Activated CD4-positive, alpha-beta T cell treated with anti-CD3 and anti-CD28 coated beads for 4 hours (primary cell): ENCODE measurements at places on chromosomes 5 and 9.

DNA sequence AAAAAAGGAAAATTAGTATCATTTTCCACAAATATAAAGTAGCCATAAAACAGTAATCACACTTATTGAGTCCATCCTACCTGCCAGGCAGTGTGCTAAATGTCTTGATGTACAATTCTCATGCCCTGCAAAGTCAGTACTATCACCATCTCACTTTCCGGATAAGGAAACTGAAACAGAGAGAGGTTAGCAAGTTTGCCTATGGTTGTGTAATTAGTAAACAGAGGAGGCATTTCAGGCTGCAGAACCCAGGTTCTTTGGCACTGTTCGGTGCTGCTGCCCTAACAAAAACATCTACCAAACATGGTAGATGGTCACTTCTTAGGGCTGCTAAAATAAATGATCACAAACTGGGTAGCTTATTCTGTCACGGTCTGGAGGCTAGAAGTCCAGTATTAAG, 22.6 kb downstream of the PLAC8L1 start:
- DNase-seq = no peak

DNA sequence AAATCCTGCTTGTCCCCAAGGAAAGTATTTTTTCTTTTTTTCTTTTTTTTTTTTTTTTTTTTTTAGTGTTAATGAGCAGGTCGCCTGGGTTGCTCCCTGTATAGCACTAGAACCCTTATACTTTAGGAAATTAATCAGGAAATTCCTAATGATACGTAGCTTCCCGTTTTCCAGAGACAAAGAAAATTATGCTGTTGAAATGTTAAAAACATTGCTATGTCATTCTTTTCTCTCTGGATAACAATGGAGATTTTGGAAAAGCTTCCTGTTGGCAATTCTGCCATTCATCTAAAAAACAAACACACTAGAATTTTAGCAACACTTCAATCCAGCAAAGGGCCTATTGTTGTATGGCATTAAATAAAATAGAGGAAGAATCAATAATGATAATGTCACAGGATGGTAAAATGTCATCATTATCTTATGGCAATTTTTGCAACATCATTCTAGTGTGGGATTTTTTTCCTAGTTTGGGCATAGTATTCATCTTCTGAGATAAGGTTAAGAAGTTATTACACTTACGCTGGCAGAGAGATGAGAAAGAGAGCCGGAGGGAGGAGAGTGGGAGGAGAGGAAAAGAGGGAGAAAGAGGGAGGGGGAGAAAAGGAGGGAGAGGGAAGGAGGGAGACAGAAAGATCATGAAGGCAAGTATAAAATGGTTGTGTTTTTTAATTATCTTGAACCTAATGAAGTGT, 315.8 kb upstream of the PDE4D start:
- no peak for DNase-seq

- no peak for DNase-seq
Observed at GRCh38 chr5:167639273-167639672, 652.2 kb upstream of the WWC1 start.

- no peak for DNase-seq
Observed at GRCh38 chr5:137220523-137220927, 278.6 kb downstream of the SPOCK1 start.

GRCh38 chr9:116155698-116156039, 2.1 kb downstream of the PAPPA start:
- DNase-seq = no peak

DNA sequence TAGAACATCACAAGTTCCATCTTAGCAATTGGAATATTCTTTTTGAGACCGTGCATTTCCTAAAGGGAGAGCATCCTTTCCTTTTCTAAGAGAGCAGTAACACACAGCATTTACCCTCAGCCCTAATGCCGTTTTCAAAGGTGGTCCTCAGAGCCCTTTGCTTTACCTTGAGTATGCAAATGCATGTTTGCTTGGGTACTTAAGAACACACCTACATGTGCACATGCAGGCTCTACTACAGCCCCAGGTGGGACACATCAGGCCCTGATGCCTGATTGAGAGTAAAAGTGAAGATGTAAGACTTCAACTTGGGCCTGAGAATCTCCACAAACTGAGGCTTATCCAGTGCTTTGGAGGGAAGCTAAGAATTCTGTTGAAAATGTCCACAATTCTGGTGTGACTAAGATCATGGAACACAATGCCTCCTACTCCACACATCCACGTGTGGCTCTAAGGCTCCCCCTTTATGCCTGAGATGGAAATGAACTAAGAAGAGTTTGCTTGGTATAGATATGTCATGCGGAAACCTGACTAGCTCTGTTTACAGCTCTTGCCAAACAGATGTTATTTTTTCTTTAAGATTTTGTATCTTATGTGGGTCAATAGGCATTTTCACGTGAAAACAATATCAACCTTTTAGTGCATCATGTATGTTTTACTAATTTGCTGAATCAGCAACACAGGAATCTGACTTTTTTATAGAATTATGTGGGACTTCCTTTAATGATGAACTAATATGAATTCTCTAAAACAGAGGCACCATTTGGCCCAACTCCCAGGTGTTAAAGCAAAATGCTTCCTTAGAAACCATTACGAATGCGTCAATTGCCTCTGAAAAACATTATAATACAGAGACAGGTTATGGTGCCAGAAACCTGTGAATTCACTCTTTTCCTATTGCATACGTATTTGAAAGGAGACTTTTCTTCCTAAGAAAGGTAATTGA, 48.9 kb upstream of the SLC2A8 start:
- DNase-seq = no peak

DNA sequence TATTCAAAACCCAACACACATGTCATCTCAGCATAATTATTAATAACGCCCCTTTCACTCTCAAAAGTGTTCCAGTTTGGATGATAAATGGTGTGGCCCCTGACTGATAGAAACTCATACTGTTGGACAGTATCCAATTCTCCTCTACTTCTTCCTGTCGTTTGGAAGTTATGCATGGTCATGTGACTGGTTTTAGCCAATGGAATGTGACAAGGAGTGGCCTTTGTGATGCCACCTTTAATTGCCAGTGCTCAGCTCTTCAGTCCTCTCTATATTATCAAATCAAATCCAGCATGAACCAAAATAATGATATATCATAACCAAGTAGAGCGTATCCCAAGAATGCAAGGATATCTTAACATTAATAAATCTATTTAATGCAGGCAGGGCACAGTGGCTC, 117.8 kb upstream of the SPIN1 start:
- DNase-seq = no peak

- no peak for DNase-seq
Observed at GRCh38 chr9:69569738-69570451, 102.3 kb downstream of the APBA1 start.

GRCh38 chr9:38344566-38345324, 47.8 kb upstream of the ALDH1B1 start:
- DNase-seq = no peak

DNA sequence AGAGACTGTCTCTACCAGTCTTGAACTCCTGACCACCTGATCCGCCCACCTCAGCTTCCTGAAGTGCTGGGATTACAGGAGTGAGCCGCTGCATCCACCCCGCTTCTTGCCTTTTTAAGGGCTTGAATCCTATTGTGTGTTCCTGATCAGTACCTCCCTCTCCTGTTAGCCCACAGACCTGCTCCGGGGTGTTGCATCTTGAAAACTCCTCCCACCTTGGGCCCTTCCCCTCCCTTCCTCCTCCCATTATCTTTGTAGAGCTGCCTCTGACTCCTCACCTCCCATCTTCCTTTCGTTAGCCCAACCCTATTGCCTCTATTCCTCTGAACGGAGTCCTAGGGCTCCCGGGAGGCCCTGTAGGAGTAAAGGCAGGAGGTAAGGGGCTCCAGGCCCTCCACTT, 48.5 kb upstream of the NEK6 start:
- no peak for DNase-seq

DNA sequence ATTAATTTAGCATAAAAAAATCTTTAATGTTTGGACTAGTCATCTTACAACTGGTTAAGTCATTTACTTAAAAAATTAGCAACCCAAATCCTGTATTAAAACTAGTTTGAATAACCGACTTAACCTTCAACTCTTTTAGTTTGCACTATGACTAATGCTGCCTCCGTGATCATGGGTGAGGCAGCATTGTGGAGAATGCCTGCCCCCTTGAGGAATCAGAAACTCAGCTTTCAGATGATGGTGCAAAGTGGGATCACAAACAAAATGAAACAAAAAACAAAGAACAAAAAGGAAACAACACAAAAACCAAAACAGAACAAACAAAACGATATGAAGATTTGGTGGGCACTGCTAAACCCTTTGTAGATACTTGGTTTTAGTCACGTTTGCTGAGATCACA, 127.0 kb upstream of the PALM2AKAP2 start:
- no peak for DNase-seq

DNA sequence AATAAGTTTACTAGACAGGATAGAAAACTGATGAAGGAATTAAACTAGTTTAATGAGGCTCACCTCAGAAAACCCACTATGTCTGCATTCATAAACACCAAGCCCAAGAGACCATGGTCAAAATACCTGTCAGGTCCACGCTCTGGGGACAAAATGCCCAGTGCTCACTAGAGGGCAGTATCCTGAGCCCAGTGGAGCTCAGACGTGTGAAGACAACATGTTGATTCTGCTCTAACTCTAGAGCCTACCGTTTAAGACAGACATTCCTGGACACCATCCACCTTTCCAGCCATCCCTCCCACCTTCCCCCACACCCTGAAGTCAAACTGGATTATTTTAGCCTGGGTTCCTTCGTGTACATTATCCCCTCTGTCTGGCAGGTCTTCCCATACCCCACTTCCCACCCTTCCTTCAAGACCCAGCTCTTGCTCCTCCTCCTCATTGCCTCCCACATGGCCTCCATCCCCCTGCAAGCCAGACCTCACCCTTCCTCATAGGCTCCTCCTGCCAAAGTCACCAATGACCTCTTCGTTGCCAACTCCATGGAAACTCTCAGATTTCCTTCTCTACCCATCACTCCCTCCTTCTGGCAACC, 142.3 kb upstream of the FSTL4 start:
- DNase-seq = no peak

DNA sequence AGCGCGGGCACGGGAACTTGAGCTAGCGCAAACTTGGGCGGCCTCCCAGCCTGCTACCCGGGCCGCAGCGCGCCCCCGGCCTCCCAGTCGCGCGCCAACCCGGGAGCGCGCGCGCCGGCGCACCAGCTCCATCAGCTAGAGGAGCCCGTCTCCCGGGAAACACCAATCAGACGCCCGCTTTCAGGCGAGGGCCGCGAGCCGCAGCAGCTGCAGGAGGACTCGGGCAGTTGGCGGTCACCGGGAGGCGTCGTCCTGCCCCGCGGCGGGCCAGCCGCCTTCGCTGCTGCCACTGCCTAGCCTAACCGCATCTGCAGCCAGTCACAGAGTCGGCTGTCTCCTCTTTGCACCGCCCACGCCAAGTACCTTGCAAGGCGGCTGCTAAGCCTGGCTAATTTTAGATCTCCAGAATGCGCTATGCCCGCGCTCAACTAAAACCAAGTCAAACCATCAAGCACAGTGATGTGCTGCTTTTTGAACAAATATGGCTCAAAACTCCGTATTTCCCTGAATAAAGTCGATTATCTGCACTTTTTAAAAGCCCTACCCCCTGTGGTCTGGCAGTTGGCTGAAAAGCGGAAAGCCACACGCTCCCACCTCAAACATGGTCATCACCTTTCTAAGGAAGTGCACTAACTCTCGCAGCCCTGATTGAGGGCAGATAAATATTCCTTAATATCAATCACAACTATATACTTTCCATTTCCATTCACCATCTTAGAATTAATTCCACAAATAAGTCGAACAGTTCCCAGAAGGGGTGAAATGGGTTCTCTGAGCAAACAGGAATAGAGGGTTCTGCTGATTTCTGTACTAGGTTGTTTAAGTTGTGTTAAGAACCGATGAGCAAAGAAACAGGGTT, 221.8 kb downstream of the MEF2C start:
- no peak for DNase-seq

DNA sequence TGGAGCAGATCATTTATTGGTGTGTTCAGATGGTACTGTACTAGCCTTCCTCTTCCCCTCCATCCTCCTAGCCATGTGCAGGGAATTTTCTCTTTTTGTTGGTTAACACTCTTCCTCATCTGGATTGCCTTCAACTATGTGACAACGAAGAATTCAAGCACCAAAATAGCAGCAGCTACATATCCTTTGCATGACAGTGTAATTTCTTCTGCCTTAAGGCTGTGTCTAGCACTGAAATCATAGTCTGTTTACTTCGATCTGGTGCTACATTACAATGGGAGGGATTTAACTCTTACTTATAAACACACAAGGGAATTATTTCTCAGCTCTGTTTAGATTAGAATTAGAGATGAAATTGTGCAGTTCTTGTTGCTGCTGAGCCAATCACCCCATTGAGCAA, 260.4 kb downstream of the ARL15 start:
- DNase-seq = no peak

DNA sequence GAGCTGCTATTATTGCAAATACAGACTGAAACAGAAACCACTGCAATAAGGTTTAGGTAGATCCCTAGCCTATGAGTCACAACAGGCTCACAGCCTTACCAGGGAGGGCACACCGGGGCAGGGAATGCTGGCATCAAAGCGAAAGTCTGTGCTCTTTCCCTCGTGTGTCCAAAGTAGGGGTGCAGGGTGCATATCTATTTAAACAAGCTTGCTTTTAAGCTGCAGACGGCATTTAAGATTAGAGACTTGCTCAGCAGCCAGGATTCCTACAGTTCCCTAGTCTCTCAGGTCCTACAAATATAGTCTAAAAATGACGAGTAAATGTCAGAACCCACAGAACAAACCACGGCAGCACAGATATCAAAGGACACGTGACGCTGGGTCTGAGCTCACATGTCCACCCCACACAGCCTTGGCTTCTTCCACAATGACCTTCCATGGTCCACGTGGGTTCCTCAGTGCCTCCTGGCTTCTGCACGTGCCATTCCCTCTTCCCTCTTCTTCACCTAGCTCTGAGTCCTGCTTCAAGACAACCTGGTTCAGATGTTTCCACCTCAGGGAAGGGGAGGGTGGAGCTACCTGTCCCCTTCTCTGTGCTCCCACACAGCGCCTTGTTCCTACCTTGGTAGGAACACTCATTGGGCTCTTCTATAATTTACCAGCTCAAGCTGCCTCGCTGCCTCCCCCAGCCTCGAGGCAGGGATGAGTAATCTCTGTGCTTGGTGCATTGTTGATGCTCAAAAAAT, 193.2 kb downstream of the MAPKAP1 start:
- DNase-seq = no peak

- peak; percentile 34 for DNase-seq
Observed at GRCh38 chr5:131595088-131596033, 39.7 kb downstream of the RAPGEF6 start.

DNA sequence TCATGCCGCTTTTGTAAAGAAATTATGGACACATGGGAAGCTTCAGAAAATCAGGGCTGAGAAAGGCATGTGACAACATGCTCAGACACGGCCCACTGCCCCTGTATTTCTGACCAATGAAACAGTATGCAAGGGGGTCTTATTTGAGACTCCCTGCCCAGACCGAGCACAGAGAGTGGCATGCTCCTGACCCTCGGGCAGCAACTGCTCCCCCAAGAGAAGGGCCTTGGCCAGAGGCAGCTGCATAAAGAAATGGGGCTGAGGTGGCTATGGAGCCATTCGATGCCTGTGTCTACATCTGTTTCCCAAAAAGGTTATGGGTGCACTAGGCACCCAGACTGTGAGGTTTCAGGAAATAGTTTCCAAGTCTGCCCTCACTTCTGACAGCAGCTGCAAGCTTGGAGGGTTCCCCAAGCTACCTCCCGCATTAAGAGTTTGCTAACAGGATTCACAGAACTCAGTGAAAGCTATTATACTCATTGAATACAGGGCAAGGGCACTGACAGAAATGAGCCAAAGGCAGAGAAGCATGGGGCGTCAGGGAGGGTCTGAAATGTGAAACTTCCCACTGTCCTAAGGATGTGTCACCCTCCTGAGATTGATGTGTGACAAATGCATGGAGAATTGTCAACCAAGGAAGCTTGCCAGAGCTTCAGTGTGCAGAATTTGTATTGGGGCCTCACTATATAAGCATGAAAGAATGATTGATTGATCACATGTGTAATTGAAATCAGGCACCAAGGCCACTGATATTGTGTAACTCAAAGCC, 94.3 kb downstream of the DAP start:
- DNase-seq = no peak
